Gastroesophageal sphincter (tissue), 4 donors: ENCODE measurements at places on chromosomes 2 and 18. TPM values are rescaled to one million over a fixed set of nuclear protein-coding genes. Genes with fewer than 3 reads are reported as not detected.

DNA sequence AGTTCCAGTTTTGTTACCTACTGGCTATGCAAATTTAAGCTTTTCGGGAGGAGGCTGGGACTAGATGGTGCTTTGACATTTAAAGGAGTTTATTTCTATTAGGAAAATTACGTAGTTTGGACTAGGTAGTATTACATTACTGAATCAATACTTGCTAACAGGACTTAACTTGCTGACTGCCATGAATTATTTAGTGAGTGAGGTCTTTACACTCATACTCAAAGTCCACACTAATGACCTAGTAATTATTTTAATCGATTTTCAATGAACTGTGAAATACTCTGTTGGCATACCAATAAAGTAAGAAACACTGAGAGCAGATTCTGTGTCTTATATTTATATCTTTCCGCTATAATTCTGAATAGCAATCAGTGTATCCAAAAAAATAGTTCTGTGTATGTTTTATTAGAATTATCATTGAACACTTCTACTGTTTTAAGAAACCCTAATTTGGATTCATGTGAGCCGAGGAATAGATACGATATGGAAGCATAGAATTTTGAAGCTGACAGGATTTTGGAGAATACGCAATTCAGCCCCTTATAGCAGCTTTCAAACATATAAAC is 55.0 kb downstream of the CHST9 start:
- no peak for ATAC-seq

GRCh38 chr2:96083989-96084857 is 32.1 kb downstream of the ADRA2B start:
- no peak for ATAC-seq

GRCh38 chr2:2765839-2766495 is 434.9 kb upstream of the MYT1L start:
- ATAC-seq: no peak

GRCh38 chr2:59956981-59957380 is 596.5 kb downstream of the BCL11A start:
- ATAC-seq: no peak

- ATAC-seq: no peak
These were observed 60.8 kb downstream of the THNSL2 start for GRCh38 chr2:88230911-88231310.

GRCh38 chr2:111679202-111679601 is 204.8 kb downstream of the ANAPC1 start:
- ATAC-seq: no peak

GRCh38 chr2:71801969-71802368 is 345.7 kb downstream of the CYP26B1 start:
- peak; percentile 53 for ATAC-seq

GRCh38 chr18:51260118-51260517 is 62.6 kb upstream of the MEX3C start:
- no peak for ATAC-seq

- ATAC-seq: no peak
These were observed 176.5 kb downstream of the RBM43 start for GRCh38 chr2:151085181-151085611.

DNA sequence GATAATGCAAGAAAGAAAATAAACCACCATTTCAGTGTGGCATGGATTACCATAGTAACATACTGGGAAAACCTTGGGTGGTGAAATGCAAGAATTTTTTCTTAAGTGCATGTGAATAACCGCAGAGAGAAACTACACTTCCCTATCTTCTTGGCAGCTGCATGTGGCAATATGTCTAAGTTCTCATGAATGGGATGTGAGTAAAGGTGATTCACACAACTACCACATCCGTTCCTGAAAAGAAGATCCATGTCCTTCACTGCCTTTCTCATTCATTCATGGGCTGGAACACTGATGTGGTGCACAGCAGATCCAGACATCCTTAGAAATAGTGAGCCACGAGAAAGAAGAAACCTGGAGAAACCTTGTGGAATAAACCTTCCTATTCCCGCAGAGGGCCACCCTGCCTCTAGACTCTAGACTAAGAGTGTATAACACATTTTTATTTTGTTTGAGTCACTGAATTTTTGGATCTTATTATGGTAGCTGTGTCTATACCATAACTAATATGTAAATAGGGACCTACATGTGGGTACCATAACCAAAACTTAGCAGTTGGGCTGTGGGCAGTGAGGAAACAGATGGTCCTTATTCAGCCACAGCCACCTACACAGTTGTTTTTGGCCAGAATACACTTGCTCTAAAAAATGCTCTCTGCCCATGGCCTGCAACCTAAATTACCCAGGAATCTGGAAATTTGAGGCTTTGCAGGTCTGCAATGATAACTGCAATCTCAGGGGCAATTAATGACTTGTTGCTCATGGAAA is 573.3 kb downstream of the LRP1B start:
- no peak for ATAC-seq

- ATAC-seq: no peak
These were observed 165.4 kb downstream of the KCNE4 start for GRCh38 chr2:223217373-223217772.

DNA sequence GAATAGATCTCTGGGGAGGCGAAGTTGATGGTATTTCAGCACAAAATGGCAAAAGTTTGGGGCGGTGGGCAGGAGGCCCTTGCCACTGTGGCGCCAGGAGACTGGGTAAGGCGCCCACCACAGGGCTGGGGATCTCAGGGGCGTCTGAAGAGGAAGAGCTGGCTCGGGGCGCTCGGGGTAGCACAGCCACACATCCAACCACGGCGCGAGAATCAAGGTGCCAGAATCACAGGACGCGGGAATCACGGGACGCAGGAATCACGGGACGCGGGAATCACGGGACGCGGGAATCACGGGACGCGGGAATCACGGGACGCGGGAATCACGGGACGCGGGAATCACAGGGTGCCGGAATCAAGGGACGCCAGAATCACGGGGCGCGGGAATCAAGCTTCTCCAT is 174.4 kb downstream of the TMEM18 start:
- no peak for ATAC-seq

GRCh38 chr2:179511105-179511789 is 246.6 kb upstream of the SESTD1 start:
- no peak for ATAC-seq

- ATAC-seq: peak; percentile 80
These were observed 167.0 kb upstream of the HAAO start for GRCh38 chr2:42959234-42960001.

DNA sequence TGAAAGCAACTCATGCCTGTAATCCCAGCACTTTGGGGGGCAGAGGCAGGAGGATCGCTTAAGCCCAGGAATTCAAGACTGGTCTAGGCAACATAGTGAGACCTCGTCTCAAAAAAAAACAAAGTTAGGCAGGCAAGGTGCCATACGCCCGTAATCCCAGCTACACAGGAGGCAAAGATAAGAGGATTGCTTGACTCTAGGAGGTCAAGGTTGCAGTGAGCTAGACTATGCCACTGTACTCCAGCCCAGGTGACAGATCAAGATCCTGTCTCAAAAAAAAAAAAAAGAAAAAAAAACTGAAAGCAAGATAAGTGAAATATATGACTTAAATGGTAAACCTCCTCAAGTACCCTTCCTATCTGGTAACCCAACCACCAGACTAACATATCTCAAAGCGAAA is 59.8 kb downstream of the USP34 start:
- ATAC-seq: no peak

DNA sequence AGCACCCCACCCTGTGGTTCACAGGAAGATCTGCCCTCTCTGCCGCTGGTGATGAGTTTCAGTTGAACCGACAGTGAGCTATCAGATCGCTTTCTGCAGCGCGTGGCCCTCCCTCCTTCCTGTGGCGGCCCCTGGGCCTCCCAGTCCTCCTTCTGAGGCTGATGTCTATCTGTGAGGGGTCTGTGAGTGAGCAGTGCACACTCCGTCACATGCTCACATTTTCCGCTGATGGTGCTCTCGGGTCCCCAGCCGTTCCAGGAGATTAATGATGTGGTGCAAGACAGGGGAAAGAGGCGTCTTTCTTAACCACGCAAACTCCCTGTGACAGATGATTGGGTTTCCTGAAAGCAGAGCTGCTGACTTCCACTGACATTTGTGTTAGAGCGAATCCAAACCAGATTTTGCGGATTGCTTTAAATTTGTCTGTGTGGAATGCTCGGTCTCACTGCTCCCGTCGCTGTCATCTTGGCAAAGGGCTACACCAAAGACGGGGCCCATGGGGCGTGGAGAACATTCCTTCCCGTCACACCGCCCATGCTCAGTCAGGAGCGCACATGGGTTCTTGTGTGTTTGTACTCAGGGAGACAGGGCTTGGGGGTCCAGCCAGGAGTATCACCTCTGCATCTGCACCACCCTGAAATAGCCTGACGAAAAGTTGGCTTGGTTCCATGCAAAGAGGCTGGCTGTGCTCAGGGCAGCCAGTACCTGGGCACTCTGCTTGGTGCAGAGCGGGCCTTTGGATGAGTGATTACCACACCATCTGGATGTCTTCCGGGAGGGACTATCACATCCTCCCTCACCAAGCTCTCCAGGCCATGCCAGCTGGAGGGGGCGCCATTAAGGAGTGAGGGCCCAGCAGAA is 154.7 kb upstream of the HS6ST1 start:
- ATAC-seq: peak; percentile 63

CHRND gene
- not detected for total RNA-seq

DCDC2C gene
- not detected for total RNA-seq

ADD2 gene
- 7.8 TPM for total RNA-seq

SH3BP4 gene
- total RNA-seq: 34.6 TPM

PPP1R1C gene
- total RNA-seq: not detected

NOSTRIN gene
- total RNA-seq: 17.0 TPM

REG3G gene
- not detected for total RNA-seq

SPATA3 gene
- total RNA-seq: not detected

CERKL gene
- total RNA-seq: 0.78 TPM

FKBP7 gene
- 7.8 TPM for total RNA-seq

LRRTM4 gene
- total RNA-seq: not detected

PLEKHH2 gene
- 25.6 TPM for total RNA-seq

LRRC30 gene
- not detected for total RNA-seq

TXNDC2 gene
- 0.62 TPM for total RNA-seq
